ENCODE measurements at places on chromosomes 3 and 15. TPM values are rescaled to one million over a fixed set of nuclear protein-coding genes. Genes with fewer than 3 reads are reported as not detected.

CRABP1 gene
- not detected for total RNA-seq

SKOR1 gene
- not detected for total RNA-seq

GRCh38 chr3:28406241-28406640 is 57.6 kb upstream of the AZI2 start:
- DNase-seq, result no peak

DNA sequence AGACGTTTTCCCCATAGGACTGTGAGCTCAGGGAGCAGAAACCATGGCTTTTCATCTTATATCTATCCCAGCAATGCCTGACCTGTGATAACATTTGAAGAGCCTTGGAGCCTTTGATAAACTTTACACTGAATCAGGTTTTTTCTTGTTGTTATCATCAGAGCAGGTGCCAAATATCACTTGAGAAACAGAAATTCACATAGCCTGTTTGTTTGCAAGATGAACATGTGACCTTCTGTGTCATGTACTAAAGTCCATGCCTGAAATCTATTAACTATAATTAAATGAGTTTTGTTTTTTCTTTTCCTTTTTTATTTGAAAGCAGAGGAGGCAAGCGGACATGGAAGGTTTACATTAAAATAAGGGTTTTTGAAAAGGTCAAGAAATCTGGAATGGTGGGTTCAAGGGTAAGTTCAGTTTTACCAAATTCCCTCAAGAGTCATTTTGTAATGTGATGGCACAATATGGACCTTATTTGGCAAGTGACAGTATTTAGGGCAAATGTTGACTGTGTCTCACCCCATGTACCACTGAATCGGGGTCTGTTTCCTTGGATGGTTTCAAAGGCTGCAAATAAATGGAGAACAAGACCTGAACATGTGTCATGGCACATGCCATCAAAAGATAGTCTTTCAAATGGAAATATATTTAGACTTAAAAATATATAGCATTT is 90.7 kb downstream of the NEK10 start:
- DNase-seq, result no peak

- no peak for DNase-seq
Observed at GRCh38 chr3:152834191-152834775, 648 bp upstream of the P2RY1 start.

DNA sequence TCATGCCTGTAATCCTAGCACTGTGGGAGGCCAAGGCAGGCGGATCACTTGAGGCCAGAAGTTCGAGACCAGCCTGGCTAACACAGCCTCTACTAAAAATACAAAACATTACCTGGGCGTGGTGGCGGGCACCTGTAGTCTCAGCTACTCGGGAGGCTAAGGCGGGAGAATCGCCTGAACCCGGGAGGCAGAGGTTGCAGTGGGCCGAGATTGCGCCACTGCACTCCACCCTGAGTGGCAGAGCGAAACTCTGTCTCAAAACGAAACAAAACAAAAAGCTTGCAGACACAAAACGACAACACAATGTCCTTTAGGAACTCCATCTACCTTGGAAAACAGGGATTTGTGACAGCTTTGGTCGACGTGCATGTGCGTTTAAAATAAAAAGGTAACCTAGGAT is 716 bp upstream of the KLHL24 start:
- DNase-seq, result no peak

- peak; percentile 18 for DNase-seq
Observed at GRCh38 chr15:60212536-60212935, 185.2 kb downstream of the ANXA2 start.

DNA sequence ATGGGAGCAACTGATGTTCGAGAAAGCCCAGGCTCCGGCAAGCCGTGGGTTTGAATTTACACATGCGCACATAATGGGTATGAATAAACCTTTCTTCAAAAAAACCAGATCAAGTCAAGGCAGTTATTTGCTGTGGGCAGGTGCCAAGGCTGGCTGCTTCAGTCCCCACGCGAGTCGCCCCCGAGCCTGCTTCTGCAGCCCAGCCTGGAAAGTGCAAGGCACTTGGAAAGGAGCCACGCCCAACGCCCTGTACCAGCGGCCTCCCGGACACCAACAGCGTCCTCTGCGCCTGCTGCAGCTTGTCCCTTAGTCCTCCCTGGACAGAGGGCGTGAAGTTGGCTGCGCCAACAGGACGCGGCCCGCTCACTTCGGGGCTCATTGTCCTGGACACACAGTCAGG is 68.9 kb downstream of the KLF15 start:
- DNase-seq, result no peak

- DNase-seq, result no peak
Observed at GRCh38 chr15:52069559-52069958, 43.0 kb downstream of the BCL2L10 start.

GRCh38 chr3:151835751-151836525 is 22.0 kb downstream of the AADAC start:
- peak; percentile 64 for DNase-seq

Measured in A172 (cell line).